ENCODE measurements at places on chromosomes 12 and 14. TPM values are rescaled to one million over a fixed set of nuclear protein-coding genes. Genes with fewer than 3 reads are reported as not detected.

The TEX22 gene
- not detected for total RNA-seq

The FITM1 gene
- total RNA-seq = 6.3 TPM

The GPR137C gene
- under 0.01 TPM for total RNA-seq

The FBLN5 gene
- 129 TPM for total RNA-seq

The GPD1 gene
- 232 TPM for total RNA-seq

The GPRC5D gene
- total RNA-seq = not detected

The KLRC3 gene
- total RNA-seq = not detected

The TMCC3 gene
- 1.3 TPM for total RNA-seq

DNA sequence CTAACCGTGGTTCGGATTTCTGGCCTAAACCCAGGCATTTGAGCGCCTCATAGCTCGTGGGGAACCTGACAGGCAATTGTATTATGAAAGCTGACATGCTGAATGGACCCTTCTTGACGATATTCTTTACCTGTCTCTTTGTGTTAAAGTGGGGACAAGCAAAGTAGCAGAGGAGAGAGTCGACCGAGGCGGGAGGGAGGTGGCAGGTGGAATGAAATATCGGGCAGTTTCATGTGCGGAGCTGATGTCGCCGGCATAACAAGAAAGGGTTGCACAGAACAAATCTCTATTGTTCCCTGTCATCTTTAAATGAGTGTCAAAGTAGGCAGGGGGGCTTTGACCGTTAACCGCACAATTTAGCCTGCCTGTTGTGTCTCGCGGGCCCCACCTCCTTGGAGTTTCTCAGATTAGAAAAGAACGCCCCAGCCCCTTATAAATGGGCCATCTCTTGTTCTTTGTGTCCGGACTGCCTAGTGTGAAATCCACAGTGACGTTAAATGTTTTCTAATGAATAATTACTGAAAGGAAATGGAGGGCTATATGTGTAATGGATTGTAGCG, 11.5 kb downstream of the MYO1H start:
- DNase-seq = no peak
- no peaks in the 10 kb centered on the region for H3K4me1 ChIP-seq
- no peak overlapping the region for H3K4me3 ChIP-seq
- no peaks in the 10 kb centered on the region for H3K27me3 ChIP-seq

DNA sequence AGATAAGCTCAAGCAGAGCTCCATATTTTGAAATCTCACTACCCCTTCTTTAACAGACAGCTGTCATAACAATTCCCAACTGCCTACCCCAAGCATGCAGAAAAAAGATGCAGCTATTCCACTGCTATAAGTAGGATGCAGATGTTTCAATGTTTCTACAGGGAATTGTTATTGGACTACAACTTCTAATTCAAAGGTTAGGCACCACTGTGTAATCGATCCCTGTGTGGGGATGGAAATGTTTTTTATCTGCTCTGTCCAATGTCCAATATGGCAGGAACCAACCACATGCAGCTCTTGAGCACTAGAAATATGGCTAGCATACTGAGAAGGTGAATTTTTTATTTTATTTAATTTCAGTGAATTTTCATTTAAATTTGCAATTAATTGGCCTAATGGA, 208.6 kb downstream of the SLC2A13 start:
- H3K27ac ChIP-seq = no peak overlapping the region
- H3K4me1 ChIP-seq = peaks cover under 1% of the 10 kb centered on the region
- H3K4me3 ChIP-seq = no peak overlapping the region
- no peaks in the 10 kb centered on the region for H3K36me3 ChIP-seq

GRCh38 chr12:54300732-54301427, at the start of gene NFE2:
TSS of gene NFE2 (minus strand) at chr12:54301015. CDS start at chr12:54295248, 5,767 bp downstream.
- H3K36me3 ChIP-seq = no peaks in the 10 kb centered on the region
- peaks cover 26% of the 10 kb centered on the region for H3K4me1 ChIP-seq
- no peaks in the 10 kb centered on the region for H3K27me3 ChIP-seq
- no peak within 1 kb of the TSS for H3K27ac ChIP-seq
- H3K4me3 ChIP-seq = peak within 1 kb of the TSS; percentile 8
- DNase-seq = peak; percentile 70

DNA sequence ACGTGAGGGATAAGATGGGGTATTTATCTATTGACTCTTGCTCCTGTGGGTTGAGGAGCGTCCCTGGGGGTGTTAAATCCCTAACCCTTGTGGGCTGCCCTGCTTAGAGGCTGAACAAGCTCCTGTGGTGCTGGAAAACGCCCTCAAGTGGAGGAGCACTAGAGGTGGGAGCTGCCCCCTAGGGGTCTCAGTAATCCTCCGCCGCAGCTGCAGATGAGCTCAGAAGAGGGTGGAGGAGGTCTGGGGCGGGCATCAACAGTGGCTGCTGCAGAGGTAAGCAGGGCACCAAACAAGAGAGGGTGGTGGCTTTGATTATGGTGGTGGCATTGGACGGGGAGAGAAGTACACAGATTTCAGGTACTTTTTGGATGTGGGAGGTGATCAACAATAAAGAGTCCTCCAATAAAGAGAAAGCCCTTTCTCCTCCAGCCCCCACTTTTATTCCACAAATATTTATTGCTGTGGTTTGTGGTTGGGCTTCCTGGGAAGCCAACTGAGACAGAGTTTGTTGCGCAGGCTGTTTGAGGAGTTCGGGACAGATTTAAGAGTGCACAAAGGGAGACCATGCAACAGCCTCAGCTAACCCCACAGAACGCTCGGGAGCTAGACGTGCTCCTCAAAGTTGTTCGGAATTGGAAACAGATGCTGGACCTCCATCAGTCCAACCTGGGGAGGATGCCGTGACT, 179.9 kb downstream of the ADCK1 start:
- H3K27ac ChIP-seq = no peak overlapping the region
- no peak overlapping the region for H3K4me3 ChIP-seq
- no peaks in the 10 kb centered on the region for H3K36me3 ChIP-seq
- H3K27me3 ChIP-seq = no peaks in the 10 kb centered on the region
- no peak for DNase-seq
- H3K4me1 ChIP-seq = peaks cover 10% of the 10 kb centered on the region

- no peaks in the 10 kb centered on the region for H3K4me1 ChIP-seq
- no peaks in the 10 kb centered on the region for H3K36me3 ChIP-seq
- no peak overlapping the region for H3K27ac ChIP-seq
- no peak for DNase-seq
Measured at GRCh38 chr14:50373959-50374358, 22.7 kb downstream of the CDKL1 start.

- no peaks in the 10 kb centered on the region for H3K27me3 ChIP-seq
- H3K27ac ChIP-seq = no peak overlapping the region
- no peak for DNase-seq
- H3K4me1 ChIP-seq = no peaks in the 10 kb centered on the region
- H3K4me3 ChIP-seq = no peak overlapping the region
Measured at GRCh38 chr14:72478471-72478893, 415.4 kb downstream of the DPF3 start.

DNA sequence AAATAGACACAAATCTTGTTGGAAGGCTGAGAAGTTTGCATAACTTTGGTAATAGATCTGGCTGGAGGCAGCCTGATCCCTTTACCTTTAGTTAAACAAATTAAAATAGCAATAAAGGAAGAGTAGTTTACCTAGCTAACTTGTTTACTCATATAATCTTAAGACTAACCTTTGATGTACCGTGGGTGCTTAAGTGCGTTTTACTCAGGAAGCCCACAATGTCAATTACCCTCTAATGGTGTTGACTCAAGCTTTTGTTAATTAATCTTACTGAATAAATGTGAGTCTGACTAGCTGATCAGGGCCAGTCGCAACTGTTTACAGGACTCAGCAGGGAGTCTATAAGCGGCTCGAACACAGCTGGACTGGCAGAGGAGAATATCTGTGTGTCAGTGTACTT, 51.5 kb downstream of the FAR2 start:
- no peak for DNase-seq
- H3K4me3 ChIP-seq = no peak overlapping the region
- no peaks in the 10 kb centered on the region for H3K4me1 ChIP-seq
- H3K36me3 ChIP-seq = no peaks in the 10 kb centered on the region

GRCh38 chr12:40820794-40821484, 128.7 kb downstream of the CNTN1 start:
- H3K27ac ChIP-seq = no peak overlapping the region
- H3K36me3 ChIP-seq = no peaks in the 10 kb centered on the region
- no peaks in the 10 kb centered on the region for H3K4me1 ChIP-seq

DNA sequence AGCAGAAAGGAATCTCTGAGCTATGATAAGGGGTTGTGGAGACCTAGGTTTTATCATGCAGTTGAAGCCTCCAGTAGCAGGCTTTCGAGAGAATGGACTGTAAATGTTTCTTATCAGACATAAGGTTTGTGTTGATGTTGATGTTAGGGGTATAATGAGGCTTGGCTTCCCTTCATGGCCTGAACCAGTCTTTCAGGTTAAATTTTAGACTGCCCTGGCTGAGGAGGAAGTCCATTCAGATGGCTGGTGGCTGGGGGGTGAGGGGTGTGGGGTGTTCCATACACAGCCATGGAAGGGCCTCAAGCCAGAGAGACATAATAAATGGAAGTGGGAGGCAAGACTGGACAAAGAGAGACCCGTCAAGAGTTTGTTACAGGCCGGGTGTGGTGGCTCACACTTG, 65.1 kb downstream of the IRF2BPL start:
- no peak overlapping the region for H3K4me3 ChIP-seq
- peaks cover 23% of the 10 kb centered on the region for H3K4me1 ChIP-seq
- H3K36me3 ChIP-seq = no peaks in the 10 kb centered on the region
- H3K27ac ChIP-seq = peak overlapping the region; percentile 48
- peak; percentile 23 for DNase-seq

DNA sequence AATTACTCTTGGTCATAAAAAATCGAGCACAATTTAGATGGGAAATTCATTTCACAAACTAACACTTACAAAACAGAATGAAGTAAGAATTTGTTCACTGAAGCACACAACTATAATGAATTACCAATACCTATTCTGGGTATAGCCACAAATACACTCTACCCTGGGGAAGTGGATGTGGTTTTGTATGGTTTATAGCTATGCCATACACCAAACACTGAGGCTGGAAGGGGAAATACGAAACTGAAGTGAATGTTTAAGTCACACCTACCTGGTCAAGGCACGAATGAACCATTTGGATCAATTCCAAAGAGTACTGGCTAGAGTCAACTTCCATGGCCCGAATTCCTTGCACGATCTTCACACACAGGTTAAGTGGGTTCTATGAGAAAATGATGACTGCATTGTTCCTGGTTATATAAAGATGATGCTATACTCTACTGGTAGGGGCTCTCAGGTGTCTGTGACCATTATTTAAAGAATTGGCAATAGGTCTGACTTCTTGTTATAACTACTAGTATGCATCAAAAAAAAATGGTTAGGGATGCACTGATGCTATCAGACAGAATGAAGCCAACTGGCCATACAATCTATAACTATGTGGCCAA, 12.8 kb downstream of the NEK9 start:
- DNase-seq = no peak
- H3K4me3 ChIP-seq = no peak overlapping the region
- H3K27me3 ChIP-seq = no peaks in the 10 kb centered on the region
- no peaks in the 10 kb centered on the region for H3K4me1 ChIP-seq
- H3K36me3 ChIP-seq = peaks cover 37% of the 10 kb centered on the region

DNA sequence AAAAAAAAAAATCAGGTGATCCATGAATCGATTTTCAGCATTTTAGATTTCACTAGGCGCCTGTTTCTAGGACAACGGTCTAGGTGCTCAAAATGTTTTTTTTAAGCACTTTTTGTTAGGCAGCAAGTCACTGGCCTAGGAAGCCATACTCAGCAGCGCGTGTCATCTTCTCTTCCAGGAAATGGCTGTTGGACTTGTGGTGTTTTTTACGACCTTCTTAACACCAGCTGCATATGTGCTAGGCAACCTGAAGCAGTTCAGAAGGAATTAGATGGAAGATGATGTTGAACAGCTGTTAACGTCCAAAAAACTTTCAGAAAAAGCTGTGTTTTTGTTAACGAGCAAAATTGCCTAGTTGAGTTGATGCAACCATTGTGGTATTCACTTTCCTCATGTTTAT, 868 bp downstream of the COX8C start:
- H3K27me3 ChIP-seq = no peaks in the 10 kb centered on the region
- H3K4me1 ChIP-seq = no peaks in the 10 kb centered on the region
- H3K36me3 ChIP-seq = no peaks in the 10 kb centered on the region
- H3K4me3 ChIP-seq = no peak overlapping the region
- no peak for DNase-seq
- H3K27ac ChIP-seq = no peak overlapping the region

GRCh38 chr14:31479027-31479426, 8.8 kb downstream of the GPR33 start:
- H3K36me3 ChIP-seq = no peaks in the 10 kb centered on the region
- no peak for DNase-seq
- H3K4me3 ChIP-seq = no peak overlapping the region
- H3K4me1 ChIP-seq = no peaks in the 10 kb centered on the region
